ENCODE measurements at places on chromosomes 11 and 22.
A peak's percentile ranks its signal among the peaks of the same experiment; 100 is the strongest.

GRCh38 chr11:11302565-11302964 is 50.5 kb downstream of the CSNK2A3 start:
- no peak for DNase-seq

- no peak for DNase-seq
These were observed 22.8 kb downstream of the INCENP start for GRCh38 chr11:62146476-62147200.

DNA sequence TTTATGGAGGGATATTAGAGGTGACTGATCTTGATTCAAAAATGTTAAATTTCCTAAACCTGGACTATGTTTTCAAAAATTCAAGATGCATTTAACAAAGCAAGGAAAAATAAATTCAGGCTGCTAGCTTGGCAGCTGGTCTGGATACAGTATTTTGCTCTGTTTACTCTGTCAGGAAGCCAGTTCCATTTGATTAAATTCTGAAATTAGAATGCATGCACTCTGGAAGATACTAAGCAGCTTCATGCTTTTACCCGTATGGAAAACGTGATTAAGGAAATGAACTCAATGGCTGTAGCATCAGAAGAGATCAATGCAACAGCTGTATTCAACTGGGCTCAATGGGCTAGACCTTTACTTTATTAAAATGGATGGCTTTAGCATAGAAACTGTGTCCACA is 14.2 kb downstream of the C11orf71 start:
- no peak for DNase-seq

- no peak for DNase-seq
These were observed 72.1 kb upstream of the YWHAH start for GRCh38 chr22:31872209-31872608.

DNA sequence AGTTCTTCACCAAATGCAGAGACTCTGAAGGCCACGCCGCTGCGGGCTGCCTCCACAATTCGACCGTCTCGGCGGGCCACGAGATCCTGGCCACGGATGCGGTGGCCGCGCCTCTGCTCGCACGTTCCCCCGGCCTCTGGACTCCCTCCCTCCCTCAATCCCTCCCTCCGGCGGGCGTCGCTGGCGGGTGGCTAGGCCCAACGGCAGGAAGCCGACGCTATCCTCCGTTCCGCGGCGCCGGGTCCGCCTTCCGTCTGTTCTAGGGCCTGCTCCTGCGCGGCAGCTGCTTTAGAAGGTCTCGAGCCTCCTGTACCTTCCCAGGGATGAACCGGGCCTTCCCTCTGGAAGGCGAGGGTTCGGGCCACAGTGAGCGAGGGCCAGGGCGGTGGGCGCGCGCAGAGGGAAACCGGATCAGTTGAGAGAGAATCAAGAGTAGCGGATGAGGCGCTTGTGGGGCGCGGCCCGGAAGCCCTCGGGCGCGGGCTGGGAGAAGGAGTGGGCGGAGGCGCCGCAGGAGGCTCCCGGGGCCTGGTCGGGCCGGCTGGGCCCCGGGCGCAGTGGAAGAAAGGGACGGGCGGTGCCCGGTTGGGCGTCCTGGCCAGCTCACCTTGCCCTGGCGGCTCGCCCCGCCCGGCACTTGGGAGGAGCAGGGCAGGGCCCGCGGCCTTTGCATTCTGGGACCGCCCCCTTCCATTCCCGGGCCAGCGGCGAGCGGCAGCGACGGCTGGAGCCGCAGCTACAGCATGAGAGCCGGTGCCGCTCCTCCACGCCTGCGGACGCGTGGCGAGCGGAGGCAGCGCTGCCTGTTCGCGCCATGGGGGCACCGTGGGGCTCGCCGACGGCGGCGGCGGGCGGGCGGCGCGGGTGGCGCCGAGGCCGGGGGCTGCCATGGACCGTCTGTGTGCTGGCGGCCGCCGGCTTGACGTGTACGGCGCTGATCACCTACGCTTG is at the start of gene FUT4:
Gene FUT4 (plus strand): TSS at position 227 of the 951 bp plus-strand sequence. CDS start 213 bp downstream, at position 440.
- peak; percentile 75 for DNase-seq

GRCh38 chr11:31844351-31844750 is 33.2 kb upstream of the PAX6 start:
- no peak for DNase-seq

- peak; percentile 70 for DNase-seq
These were observed 15.8 kb downstream of the CYB5R2 start for GRCh38 chr11:7657306-7658025.

GRCh38 chr11:130476200-130476921 is 27.9 kb downstream of the ADAMTS15 start:
- no peak for DNase-seq

DNA sequence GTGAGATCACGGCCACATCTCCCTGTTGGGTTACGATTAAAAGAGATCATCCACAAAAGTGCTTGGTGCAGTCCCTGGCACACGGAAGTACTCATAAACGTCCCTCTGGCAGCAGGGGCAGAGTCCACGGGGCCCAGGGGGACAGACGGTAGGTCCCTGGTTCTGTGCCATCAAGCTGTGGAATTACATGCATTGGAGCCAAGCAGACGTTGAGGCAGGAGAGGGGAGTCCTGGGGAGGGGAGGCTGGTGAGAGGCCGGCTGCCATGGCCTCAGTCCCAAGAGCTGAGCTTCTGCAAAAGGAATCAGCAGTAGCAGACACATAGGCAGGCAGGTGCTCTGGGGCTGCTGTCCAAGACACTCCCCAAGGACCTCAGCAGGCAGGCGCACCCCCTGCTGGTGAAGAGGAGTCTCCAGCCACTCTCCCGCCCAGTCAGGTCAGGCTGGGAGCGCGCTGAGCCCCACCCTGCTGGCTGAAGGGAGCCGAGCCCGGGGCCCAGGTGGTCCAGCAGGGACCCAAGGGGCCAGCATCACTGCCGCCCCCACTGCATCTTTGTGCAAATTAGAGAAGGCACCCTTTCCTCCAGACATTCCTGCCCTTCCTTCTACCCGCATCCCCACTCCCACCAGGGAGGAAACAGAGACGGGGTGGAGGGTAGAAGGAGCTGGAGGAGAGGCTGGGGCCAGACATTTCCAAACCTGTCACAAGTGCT is 7.6 kb upstream of the KCTD17 start:
- DNase-seq = no peak

DNA sequence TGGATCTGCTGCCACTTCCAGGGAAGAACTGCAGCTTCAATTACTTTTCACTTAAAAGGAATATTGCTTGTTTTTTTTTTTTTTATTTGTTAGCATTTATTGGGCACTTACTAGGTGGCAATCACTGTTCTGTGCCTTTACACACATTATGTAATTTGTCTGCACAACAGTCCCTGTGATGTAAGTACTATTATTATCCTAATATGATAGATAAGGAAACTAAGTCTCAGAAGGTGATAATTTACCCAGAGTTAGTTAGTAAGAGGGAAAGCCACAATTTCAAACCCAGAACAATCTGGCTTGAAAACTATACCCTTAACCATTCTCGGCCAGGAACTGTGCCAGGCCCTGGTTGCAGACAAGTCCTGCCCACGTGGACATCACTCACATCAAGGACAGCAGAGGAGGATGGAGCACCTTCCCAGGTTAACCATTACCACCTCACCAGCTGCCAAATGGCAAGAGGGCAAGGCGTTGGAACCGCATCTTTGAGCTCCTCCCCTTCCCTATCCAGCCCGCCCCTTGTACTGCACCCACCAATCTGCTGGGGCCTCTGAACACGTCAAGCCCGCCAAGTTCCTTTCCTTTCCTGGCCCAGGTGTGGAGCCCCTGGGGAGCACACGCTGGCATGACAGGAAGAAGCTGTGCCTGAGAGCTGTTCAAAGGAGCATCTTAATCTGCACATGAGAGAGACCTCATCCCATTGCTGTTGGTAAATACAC is 78.4 kb downstream of the NAV2 start:
- DNase-seq = no peak

DNA sequence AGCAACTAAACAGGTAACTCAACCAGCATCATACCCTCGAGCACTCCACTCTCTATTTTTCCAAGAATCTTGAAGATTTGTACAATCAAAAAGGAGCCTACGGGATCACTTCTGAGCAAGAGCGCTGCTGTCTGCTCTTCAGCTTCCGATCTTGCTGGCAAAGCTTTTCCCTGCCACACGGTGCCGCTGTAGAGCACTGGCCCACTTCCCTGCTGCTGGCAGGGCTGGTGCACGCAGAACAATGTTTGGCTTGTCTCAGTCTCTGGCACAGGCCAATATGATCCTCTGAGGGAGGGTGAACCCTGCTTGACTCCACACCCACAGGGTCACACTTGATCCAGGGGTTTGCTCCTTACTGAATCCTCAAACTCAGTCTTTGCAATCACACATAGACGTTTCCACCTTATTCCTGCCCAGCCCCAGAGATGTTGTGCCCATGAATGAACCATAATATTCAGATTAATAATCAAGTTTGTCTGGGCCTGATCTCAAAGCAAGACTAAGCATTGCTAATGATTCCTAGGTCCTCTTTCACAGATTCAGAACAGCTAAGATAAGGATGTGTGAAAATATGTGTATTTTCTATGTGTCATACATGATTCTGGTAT is 536.6 kb downstream of the SOX6 start:
- DNase-seq = peak; percentile 18

- DNase-seq = no peak
These were observed 7.6 kb upstream of the PGA3 start for GRCh38 chr11:61195719-61196118.

- DNase-seq = no peak
These were observed 9.1 kb downstream of the SLN start for GRCh38 chr11:107702723-107703122.

DNA sequence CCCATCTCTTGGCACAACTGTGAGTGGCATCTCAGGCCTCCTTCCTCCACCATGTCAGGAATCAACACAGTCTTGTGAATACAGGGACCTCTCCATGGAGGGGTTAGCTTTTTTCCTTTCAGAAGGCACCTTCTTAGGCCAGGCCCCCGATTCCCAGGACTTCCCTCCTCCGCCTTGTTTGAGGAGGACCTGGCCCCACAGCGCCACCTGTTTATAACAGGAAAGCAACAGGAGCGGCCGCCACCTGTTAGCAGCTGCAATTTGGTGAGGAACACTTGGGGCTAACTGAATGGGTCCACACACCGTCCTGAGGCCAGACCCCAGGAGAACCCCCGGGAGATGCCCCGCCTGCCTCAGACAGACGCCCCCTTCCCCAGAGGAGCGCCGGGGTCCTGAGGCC is 3.8 kb upstream of the PKP3 start:
- DNase-seq = peak; percentile 47

GRCh38 chr22:38469306-38469781 is 1.4 kb downstream of the KDELR3 start:
- DNase-seq = no peak

- DNase-seq = peak; percentile 62
These were observed 16.0 kb downstream of the TNRC6B start for GRCh38 chr22:40193429-40194421.

DNA sequence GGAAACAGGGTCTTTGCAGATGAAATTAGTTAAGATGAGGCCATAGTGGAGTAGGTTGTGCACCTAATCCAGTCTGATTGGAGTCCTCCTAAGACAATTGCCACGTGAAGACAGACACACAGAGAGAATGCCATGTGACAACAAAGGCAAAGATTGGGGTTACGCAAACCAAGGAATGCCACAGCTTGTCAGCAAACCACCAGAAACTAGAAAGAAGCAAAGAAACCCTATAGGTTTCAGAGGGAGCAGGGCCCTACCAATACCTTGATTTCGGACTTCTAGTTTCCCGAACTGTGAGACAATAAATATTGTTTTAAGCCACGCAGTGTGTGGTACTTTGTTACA is 8.2 kb upstream of the LAYN start:
- DNase-seq = no peak

GRCh38 chr11:86799680-86800075 is 664 bp upstream of the PRSS23 start:
- no peak for DNase-seq

DNA sequence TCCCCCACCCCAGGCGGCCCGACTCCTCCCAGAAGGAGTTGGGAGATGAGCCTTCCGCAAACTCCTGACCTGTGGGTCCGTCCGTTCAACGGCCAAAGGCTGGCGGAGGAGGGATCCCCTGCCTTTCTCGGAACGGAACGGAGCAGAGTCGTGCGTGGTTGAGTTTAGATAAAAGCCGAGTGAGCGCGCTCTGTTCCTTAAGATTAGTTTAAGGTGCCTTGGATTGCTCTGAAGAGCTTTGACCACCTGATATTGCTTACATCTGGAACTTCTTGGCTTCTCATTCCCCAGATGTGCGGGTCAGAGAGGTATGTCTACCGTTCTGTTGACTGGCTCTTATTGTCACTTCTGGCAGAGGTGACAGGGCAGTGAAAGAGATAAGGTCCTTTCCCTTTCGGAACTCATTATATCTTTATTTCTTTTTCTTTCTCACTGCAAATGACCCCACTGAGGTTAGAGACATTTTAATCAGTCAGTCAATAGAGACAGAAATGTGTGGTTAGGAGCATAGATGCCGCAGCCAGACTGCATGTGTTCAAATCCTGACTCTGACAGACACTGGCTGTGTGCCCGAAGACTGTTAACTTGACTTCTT is at the start of gene TRIM6:
Gene TRIM6 (plus strand): TSS at position 31 of the 595 bp plus-strand sequence. CDS start 261 bp downstream, at position 292.
- DNase-seq = peak; percentile 46

DNA sequence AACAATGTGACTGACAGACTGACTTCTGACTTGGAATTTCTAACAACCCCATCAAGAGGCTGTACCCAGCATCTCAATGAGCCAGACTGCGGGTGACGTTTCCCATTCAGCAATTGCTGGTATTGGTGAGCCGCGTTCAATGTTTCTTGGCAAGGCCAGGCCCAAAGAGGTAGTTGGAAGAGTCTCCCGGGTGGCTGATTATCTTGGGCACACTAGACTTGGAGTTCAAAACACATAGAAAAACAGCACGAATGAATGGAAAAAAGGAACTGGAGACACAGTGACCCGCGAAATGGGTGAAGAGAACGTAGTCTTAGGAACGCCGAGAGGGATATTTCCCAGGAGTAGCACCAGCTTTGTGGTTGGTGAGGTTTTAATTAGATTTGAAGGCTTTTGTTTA is 115.7 kb downstream of the RPS6KA4 start:
- DNase-seq = no peak

GRCh38 chr11:2929531-2929949 is 320 bp upstream of the PHLDA2 start:
- no peak for DNase-seq

GRCh38 chr11:38667359-38667758 is 2069.3 kb upstream of the RAG2 start:
- DNase-seq = no peak

DNA sequence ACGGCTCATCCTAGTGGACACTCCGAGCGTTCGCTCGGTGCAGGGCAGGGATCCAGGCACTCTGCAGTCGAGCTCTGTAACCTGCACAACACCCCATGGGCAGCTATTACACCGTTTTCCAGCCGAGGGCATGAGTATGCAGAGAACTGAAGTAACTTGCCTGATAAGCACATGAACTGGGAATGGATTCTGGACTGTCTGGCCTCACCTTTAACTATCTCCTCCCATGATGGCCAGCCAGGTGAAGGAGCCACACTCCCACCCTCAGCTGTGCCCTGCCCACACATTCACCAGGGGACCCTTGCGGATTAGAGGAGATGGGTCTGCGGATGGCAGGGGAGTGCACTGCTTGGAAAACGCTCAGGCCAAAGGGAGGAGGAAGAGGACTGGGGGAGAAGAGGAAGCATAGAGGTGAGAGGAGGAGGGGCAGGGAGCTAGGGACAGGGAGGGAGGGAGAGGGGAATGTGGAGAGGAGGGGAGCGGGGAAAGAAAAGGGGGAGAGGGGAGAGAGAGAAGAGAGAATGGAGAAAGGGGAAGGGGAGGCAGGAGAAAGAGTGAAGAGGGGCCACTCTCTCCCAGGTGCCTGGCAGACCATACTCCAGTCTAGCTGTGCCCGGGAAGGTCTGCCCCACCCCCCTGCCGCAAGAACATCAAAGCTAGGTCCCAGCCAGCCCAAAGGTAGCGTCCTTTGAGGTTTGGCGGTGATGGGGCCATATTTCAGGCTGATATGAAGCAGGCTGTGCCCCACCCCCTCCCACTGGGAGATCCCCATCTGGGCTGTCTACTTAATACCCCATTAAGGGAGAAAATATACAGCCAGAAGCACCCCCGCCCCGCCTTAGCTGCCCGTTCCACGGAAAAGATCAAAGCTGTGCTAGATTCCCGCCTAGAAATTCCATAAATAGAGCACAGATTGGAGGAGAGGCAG is 33.2 kb upstream of the TCF20 start:
- no peak for DNase-seq
